ENCODE measurements at places on chromosomes 3 and 15.
A peak's percentile ranks its signal among the peaks of the same experiment; 100 is the strongest.

- DNase-seq = no peak
Measured at GRCh38 chr15:70030851-70031250, 66.9 kb downstream of the TLE3 start.

GRCh38 chr3:126300761-126301481, 56.3 kb downstream of the KLF15 start:
- no peak for DNase-seq

DNA sequence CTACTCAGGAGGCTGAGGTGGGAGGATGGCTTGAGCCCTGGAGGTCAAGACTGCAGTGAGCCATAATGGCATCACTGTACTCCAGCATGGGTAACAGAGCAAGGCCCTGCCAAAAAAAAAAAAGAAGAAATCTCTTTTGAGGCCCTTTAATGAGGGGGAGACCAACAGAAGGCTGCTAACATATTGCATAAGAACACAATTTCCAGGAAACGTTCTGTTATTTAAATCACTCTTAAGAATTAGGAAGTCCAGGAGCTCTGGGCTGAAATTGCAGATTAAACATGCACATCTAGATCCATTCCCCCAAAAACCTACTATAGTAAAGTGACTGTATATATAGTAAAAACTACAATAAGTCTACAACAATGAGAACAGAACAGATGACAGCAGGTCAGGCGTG, 16.1 kb upstream of the BLM start:
- no peak for DNase-seq

- DNase-seq = no peak
Measured at GRCh38 chr3:70519913-70520659, 207.6 kb upstream of the MDFIC2 start.

DNA sequence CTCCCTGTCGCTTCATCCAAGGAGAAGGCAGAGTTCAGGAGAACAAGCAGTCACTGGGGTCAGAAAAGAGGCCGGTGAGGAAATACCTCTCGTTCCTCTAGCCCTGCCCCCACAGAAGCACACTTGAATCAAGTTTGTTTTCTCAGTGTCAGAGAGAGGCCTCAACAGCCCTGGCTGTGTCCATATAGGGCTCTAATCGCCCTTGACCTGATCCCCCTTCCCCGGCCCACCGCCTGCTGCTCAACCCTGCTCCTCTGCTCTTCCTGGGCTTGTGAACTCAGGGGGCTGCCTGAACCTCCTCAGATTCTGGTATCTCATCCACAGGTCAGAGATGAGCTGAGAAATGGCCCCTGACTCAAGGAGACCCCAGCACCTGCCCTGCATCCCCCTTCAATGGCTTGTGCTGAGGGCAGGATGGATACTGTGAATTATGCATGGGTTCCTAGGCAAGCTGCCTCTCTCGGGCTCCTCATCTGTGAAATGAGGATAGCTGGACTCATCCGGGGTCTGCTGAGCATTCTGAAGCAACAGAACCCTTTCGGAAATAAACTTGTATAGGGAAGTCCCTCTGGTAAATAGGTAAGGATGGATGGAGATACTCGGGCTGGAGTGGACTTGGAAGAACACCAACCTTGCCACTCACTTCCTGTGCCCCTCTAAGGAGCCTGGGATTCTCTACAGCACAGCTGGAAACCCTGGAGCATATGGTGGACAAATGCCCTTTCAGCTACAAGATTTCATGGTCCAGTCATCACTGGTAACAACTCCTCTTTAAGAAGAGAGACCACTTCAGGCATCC, 147.5 kb downstream of the STT3B start:
- DNase-seq = no peak

GRCh38 chr15:89808160-89808870, 6.3 kb downstream of the ANPEP start:
- DNase-seq = no peak

DNA sequence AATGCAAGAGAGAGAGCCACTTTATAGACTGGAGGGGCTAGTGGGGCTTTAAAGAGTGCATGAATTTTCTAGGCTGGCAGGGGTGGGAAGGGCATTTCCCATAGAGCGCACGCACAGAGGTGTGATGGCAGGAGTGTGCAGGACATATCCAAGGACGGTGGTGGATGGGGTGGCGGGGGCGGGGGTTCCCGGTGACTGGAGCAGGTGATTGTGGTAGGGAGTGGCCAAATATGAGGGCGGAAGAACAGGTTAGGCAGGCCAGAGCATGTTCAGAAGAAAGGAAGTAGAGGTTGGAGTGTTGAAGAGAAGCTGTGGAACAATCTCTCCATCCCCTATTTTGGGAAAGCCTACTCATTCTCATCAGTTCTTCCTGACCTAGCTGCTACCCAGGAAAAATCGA, 18.1 kb downstream of the FAM81A start:
- DNase-seq = no peak

GRCh38 chr3:108088697-108089096, 2.1 kb downstream of the CD47 start:
- DNase-seq = peak; percentile 15

DNA sequence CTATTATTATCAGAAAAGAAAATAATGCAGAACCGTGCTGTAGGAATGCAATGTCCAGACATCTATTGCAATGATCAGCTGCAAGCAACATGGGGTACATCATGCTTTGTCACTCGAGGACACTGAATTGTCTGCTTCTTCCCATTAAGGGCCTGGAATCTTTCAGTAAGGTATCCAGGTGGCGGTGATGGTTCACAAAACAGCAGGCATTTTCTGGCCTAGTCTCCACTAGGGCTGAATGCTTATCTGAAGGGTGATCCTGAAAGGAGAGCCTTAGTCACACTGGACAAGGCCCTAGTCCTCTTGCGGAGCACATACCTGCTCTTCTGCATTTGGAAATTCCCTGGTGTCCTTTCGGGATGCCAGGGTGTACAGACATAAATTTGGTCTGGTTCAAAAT, 21.2 kb downstream of the ITPR1 start:
- DNase-seq = no peak

- no peak for DNase-seq
Measured at GRCh38 chr15:74317820-74318375, 49.5 kb downstream of the CYP11A1 start.

- DNase-seq = no peak
Measured at GRCh38 chr15:87576486-87577176, 679.9 kb downstream of the NTRK3 start.

DNA sequence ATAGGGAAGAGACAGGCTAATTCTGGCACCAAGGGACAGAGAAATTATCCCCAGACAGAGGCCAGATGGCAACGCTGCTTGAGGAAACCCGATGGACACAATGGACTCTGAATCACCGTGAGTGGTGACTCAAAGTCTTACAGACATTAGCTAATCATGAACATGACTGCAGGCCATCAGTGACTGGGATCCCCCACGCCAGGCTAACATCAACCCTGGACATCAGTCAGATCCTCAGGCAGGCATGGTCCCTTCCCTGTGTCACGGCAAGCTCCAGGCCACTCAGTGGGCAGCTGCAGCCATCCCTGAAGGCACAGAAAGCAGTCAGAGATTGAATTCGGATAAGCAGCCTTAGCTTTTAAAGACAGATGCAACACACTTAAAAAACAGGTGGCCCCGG, 23.8 kb upstream of the OXTR start:
- DNase-seq = no peak

- no peak for DNase-seq
Measured at GRCh38 chr15:92612891-92613290, 42.7 kb downstream of the FAM174B start.

GRCh38 chr15:58469432-58470353, 37.9 kb downstream of the LIPC start:
- no peak for DNase-seq

DNA sequence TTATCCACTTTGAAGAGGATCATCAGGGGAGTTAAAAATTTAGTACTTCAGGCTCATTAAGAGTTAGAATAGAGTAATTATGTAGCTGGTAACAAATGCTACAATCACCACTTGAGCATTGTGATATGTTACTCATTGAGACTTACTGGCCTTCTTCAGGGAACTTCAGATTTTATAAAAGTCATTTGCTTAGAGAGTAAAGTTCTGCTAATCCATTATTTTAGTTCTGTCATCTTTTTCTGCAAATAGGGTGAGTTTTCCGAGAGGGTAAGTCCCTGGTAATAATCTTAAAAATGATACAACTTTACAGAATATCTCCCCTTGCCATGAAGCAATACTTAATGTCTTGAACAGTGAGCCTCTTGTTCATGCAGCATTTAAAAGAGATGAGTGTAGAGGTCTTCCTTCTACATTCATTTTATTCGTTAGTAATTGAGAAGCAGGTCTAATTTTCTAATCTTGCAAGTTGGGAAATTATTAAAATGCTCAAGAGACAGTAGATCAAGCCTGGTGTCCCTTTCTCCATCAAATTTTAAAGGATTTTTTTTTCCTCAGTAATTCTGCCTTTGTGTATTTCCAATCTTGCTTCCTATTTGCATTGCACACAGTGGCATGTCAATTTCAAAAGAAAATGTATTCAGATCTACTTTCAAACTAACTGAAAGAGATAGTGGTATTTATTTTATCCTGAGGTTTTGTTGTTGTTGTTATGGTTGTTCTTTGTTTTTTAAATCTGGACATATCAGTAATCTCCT, 52.6 kb downstream of the MBNL1 start:
- DNase-seq = no peak

DNA sequence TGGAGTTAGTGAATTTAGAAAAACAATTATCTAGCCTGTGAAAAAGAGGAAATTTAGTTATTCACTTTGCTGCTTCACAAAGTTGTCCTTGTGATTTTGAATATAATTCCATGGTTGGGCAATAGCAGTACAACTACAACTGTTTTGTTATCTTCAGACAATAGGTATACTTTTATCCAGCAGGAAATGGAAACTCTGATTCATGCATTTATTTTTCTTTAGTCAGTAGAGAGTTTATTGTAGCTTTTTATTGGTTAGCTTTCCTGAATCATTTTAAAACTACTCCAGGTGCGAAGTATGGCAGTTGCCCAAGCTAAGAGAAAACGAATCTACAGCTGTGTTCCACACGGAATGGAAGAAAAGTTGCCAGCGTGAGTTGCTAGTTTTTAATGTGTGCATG, 80.3 kb downstream of the TM4SF4 start:
- DNase-seq = no peak

DNA sequence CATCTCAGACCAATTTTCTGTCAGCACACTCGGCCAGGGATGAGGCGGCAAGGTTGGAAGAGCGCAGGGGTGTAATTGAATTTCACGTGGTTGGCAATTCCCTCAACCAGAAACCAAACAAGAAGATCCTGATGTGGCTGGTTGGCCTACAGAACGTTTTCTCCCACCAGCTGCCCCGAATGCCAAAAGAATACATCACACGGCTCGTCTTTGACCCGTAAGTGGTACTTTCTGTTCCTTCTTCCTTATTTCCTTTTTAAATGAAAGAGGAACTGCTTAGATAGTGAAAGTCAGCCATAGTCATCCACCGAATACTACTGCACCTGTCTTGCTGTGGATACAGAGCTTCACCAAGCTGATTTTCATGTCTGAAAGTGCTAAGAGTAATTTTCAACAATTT, 60.1 kb downstream of the SGO1 start:
- no peak for DNase-seq

- no peak for DNase-seq
Measured at GRCh38 chr3:172711454-172711795, 558 bp upstream of the NCEH1 start.

DNA sequence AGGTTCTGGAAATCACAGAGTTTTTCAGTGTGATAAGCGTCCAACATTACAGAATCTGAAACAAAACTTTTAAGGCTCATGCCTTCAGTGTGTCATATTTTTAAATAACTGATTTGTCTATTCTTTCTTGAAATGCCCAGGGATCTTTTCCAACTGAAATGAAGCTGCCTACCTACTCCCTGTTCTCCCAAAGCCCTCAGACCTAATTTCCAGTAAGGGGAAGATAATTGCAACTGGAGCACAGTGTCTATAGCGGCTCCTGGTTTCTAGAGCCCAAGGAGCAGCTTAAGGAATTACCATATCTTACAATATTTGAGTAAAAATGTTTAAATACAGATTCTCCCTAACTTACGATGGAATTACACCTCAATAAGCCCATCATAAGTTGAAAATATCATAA, 33.0 kb downstream of the LRRC2 start:
- DNase-seq = no peak

- no peak for DNase-seq
Measured at GRCh38 chr3:39933986-39934693, 124.7 kb downstream of the MYRIP start.

DNA sequence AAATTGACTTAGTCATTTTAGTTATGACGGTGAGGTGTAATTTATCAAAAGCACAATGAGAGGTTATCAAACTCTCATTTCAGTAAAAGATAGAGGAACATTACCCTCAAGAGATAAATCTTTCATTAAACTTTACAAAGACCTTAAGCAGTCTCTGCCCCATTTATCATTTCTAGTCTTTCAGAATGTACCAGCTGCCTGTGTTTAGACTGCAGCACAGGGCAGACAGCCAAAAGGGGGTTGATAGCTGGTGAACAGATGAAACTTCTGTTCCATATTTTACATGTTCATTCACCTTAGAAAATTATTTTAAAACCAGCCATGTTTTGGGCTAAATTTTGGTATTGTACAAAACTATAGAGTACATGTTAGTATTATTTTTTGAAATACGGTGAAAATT, 514.6 kb upstream of the CNTN3 start:
- no peak for DNase-seq

DNA sequence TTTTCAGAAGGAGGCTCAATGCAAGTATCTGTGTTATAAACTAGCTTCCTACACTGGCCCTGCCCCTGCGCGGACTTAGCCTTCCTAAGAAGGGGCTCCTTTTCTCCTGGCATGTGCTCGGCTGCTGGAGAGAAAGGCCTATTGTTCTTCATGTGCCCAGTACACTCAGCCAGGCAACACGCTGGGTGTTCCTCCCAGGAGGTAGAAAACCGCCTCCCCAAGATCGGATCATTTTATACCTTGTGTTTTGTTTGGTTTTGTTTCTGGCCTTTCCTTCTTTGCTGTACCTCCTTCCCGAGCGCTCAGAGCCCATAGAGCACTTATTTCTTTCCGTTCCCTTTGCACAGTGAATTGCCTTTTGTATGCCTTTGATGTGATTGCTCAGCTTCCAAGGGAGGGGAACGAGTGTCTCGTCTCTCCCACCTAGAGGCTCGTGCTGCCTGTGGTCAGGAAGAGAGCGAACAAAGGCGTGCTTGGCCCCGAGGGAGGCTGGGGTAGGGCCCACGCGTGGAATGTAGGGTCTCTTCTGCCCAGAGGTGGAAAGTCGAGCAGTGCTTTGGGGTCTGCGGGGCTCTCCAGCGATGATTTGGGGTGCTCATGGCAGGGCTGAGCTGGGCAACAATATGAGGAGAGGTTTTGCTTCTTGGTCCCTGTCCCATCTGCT, 30.0 kb downstream of the CCNL1 start:
- peak; percentile 23 for DNase-seq

DNA sequence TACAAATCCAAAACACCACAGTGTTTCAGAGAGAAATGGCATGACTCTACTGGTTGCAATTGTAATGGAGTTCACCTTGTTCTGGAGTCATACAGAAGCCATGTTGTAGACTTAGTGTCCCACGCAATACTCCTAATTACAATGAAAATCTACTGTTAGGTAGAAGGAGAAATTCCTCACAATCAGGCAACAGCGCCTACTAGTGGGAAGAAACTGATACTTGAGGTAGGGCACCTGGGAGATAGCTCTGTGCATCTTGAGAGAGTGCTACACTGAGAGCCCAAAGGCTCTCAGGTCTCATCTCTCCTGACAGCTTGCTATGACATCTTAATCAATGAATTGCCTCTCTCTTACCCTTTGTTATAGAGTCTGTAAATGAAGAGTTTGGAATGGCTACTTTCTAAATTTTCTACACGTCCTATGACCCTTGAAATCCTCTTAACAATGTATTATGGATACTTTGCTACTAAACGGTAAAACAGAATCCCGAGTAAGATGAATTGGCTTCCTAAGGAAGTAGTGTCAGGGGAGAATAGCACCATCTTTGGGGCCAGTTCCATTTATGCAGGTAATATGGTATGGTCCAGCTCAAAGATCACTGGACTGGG, 422.7 kb upstream of the TPRG1 start:
- peak; percentile 35 for DNase-seq

- DNase-seq = no peak
Measured at GRCh38 chr15:80414546-80415357, 10.6 kb downstream of the ARNT2 start.

Measured in stimulated activated CD4-positive, alpha-beta T cell treated with anti-CD3 and anti-CD28 coated beads, Interleukin-4, amount 100 ng/mL, for 1 hour (primary cell).